ENCODE measurements at places on chromosomes 1 and 21.

- no peak for DNase-seq
Measured at GRCh38 chr1:2291577-2291976, 63.5 kb downstream of the SKI start.

GRCh38 chr1:158154501-158154900, 26.2 kb upstream of the CD1D start:
- DNase-seq: no peak

GRCh38 chr1:57270927-57271698, 152.7 kb downstream of the DAB1 start:
- no peak for DNase-seq

GRCh38 chr1:118821801-118822200, 166.3 kb downstream of the TBX15 start:
- peak; percentile 1 for DNase-seq

GRCh38 chr1:161218301-161219077, 3.4 kb downstream of the FCER1G start:
- DNase-seq: no peak

GRCh38 chr1:3774946-3775489, 2.5 kb downstream of the SMIM1 start:
- DNase-seq: no peak

DNA sequence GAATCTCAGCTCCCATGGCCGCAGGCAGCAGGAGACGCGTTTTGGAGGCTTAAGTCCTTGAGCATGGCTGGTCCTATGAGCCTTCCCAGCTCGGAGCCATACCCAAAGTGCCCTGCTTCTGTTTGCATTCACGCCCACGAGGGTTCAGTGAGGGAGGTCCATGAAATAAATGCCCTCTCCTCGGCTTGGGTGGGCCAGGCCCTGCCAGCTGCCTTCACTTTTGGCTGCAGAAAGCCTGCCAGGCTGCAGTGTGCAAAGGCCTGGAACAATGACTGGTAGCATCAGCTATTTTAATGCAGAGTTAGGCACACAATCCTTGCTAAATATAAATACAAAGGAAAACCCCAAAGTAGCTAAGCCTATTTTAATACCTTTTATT, 49.4 kb downstream of the H3-3A start:
- DNase-seq: peak; percentile 30

GRCh38 chr21:35563885-35564451, 496.4 kb downstream of the SETD4 start:
- DNase-seq: no peak

GRCh38 chr21:41752231-41752681, 14.6 kb downstream of the RIPK4 start:
- no peak for DNase-seq

GRCh38 chr1:161198194-161198896, 509 bp downstream of the ADAMTS4 start:
- peak; percentile 67 for DNase-seq

DNA sequence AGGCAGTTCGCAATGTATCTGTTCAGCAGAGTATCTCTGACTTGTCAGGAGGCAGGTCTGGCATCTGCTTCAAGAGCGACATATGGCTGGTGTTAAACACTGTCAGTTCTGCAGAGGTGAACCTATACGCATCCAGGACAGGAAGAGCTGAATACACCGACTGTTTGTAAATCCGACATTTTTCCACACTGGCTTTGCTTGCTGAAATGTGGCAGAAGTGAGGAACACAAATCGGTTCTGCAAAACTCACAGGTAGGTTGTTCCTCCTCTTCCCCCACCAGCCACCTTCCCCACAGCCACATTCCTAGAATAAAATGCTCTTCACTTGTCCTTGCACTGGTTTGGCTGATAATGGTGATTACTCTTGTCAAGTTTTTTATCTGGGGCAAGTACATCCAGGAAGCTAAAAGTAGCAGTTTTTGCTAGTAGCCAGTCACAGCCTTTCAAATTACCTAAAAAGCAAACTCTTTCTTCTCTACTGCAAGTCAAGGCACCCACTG, 289.2 kb downstream of the GRIK1 start:
- no peak for DNase-seq

DNA sequence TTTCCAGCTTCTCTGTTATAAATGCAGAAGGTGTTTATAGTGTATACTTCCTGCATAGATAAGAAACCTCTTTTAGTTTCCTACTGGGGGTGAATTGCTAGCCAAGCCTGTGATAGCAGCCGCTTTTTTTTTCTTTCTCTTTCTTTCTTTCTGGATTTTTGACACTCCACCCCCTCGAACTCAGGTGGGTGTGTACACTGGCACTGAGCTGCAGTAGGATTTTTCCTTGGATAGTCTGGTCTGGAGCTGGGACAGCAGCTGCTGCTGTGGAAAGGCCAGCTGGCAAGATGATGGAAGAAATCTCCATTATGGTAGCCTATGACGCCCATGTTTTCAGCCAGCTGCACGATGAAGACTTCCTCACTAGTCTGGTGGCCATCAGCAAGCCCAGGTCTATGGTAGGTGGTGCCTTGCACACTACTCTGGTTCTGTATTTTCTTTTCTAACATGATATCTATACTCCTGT, 122.5 kb upstream of the CACYBP start:
- DNase-seq: no peak

DNA sequence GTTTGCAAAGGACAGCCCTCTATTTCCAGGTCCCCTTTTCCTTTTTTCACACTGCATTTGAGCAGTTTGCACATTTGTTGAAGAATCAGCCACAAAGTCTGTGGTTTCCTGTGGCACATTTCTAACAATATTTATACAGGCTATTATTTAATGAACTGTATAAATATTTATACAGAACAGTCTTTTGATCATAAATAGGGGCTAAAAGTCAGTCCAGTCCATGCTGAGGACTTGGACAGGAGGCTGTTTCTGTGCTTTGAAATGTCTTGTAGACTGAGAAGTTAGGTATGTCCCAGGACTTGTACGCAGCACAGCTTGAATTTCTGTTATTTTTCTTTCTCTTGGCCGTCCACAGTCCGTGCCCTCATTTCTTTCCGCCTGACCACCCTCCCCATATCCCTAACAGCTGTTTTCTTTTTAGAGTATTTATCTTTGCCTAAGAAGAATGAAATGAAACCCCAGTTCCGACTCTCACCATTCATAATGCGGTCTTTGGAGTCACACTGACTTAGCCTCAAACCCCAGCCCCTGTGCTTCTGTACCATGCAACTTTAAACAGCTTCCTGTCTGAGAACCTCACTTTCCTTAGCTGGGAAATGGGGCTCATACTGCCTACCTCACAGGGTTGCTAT, 19.7 kb downstream of the FGGY start:
- DNase-seq: no peak

- DNase-seq: no peak
Measured at GRCh38 chr1:48493041-48493440, 21.0 kb upstream of the SPATA6 start.

GRCh38 chr1:23167353-23168078, 1.1 kb downstream of the LUZP1 start:
- no peak for DNase-seq

- DNase-seq: no peak
Measured at GRCh38 chr1:78919150-78919549, 87.4 kb downstream of the ADGRL4 start.

GRCh38 chr1:67429528-67430357, 459 bp downstream of the SERBP1 start:
- peak; percentile 12 for DNase-seq

GRCh38 chr1:177975588-177976495, 6.0 kb upstream of the SEC16B start:
- DNase-seq: no peak

DNA sequence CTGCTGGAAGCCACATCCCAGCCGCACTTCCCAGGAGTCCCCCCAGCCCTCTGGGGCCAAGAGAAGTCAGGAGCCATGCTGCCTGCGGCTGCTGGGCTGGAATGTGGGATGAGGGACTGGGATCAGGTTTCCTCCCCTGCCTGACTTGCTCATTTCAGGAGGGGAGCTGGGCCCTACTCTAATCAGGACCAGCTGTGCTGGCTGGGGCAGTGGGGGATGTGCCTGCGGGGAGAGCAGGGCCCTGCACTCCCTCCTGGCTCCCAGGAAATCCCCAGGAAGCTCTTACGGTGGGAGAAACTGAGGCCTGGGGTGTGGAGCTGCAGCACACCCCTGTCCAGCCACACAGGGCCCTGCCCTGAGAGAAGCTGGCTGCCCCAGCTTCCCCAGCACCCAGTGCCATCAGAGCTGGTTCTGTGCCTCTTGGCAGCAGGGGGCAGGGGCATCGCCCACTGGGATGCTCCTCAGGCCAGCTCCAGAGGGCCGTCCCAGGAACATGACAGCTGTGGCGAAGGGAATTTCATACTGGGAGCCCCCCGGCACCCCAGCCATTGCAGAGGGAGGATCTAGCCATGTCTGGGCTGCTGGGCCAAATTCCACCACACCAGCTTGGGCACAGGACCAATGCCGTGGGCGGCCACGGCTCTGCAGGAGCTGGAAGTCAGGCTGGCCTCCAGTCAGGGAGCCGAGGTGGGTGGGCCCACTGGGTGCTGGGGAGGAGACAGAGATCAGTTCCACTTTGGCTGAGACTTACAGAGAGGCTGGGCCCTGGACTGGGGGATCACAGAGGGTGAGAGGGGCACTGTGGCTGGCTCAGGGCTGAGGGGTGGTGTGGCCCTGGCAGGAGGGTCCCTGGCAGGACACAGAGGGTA, 21.3 kb upstream of the PRSS38 start:
- no peak for DNase-seq

- peak; percentile 66 for DNase-seq
Measured at GRCh38 chr1:176897350-176898236, 266.9 kb downstream of the ASTN1 start.

- DNase-seq: no peak
Measured at GRCh38 chr21:42674351-42674940, 21.0 kb downstream of the PDE9A start.

- no peak for DNase-seq
Measured at GRCh38 chr1:62054188-62054587, 140.5 kb upstream of the L1TD1 start.

DNA sequence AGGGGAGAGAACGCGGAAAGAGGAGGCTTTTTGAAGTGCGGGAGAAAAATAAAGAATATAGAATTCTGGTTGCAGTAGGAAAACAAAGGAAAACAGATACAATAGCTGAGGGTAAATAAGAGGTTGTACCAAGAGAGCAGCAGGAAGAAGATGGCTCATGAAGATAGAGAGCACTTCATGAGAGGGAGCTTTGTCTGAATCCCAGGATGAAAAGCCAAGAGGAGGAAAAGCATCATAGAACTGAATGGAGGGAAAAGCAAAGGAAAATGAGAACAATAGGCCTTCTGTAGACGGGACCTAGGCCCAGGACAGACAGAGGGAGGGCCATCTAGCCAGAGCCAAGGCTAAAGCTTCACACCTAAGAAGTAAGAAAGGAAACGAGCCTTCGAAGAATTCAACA, 49.5 kb downstream of the ATP6V1G3 start:
- no peak for DNase-seq

- DNase-seq: no peak
Measured at GRCh38 chr1:100076744-100077143, 56.0 kb downstream of the SASS6 start.

DNA sequence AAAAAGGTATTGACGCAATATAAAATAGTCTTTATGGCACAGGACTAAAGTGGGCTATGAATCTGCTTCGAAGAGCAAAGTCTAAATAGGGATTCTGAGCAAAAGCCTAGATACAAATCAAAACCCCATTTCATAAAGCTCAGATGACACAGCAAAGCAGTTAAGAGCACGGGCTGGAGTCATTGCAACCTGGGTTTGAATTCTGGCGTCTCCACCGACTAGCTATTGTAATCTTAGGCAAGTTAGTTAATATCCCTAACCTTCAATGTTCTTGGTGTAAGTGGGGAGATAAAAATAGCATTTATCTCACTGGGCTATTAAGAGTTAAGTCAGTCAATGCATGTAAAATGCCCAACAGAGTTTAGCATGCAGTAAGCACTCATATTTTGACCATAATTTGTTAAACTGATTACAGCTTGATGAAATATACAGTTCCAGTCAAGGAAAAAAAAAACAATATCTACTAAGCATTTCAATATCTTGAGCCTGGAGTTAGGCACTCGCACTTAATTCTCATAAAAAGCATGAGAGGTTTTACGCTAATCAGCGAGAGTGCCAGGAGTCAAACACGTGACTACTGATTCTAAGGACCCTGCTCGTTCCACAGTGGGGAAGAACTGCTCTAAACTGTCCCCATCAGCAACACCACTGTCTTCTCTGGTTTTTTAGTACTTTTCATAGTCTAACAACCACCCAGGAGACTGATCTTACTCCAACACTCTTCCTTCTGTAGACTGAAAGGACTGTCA, 75.5 kb downstream of the JAK1 start:
- DNase-seq: no peak

- no peak for DNase-seq
Measured at GRCh38 chr1:6686294-6686693, 15.3 kb downstream of the DNAJC11 start.

- no peak for DNase-seq
Measured at GRCh38 chr1:42210421-42211133, 46.0 kb upstream of the GUCA2A start.

- peak; percentile 73 for DNase-seq
Measured at GRCh38 chr1:145962157-145963102, 1.9 kb downstream of the ANKRD34A start.

DNA sequence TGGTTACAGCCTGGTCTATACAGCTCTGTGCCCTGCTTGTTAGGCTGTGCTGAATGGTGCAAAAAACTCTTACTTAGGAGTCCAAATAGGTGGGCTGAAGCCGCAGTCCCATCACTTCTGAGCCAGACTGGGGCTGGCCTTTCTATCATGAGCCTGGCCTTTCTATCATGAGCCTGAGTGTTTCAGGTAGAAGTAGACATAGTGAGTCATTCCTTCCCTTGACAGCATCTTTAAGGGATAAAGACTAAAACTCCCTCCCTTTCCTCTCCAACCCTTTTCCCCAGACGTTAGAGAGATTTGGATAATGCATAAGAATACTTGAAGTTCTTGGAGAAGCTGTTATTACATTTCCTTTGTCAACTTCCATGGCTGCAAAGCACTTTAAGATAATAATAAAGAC, 46.5 kb upstream of the PARP1 start:
- no peak for DNase-seq

DNA sequence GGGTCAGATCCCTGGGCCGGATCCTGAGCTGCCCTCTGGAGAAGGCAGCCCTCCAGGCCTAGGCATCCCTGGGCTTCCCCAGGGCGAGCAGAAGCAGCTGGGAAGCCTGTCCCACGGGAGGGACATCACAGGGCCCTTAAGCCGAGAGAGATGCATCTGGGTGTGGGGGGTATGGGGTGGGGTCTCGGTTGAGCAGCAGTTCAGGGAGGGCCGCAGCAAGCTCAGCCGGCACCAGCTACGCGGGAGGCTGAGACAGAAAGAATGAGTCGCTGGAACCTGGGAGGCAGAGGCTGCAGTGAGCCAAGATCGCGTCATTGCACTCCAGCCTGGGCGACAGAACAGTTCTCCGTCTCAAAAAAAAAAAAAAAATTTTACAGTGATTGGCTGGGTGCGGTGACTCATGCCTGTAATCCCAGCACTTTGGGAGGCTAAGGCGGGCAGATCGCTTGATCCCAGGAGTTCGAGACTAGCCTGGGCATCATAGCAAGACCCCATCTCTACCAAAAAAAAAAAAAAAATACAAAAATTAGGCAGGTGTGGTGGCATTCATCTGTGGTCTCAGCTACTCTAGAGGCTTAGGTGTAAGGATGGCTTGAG, 37.7 kb downstream of the RRP1 start:
- no peak for DNase-seq

GRCh38 chr1:80882553-80882952, 918.2 kb upstream of the ADGRL2 start:
- no peak for DNase-seq

GRCh38 chr1:72097851-72098570, 184.3 kb downstream of the NEGR1 start:
- DNase-seq: no peak
